ENCODE measurements at places on chromosomes 6 and 20.
A peak's percentile ranks its signal among the peaks of the same experiment; 100 is the strongest.

DNA sequence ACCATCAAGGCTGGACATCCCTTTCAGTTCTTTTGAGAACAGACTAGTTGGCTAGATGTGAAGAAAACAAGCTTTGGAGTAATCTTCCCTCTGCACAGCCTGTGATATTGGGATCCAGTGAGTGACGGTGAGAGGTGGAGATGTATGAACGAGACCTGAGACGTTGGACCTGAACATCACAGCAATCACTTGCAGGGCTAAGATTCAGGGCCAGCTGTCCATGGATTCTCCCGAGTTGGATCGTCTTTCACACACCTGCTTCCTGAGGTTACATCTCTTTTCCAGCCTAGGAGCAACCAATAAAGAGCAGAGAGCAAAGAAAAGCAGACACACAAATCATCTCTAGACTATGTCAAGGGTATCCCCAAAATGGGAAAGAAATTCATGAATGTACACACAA, 30.0 kb upstream of the TMEM14A start:
- peak; percentile 47 for DNase-seq

DNA sequence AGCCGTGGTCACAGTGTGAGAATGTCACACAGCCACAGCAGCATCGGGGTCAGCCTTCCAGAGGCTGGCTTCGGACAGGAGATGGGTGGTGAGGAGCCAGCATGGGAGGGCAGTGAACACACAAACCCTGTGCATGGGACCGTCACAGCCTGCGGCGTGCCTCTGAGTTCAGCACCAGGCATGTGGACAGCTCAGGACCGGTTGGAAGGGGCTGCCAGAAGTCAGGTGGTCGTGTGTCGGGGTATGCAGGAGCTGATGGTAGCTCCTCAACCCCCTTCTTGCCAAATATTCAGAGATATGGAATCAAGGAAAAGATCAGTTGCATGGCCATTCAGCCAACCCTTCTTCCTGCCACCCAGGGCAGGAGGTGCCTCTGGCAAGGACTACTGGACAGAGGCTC, 28.2 kb downstream of the MYT1 start:
- DNase-seq = no peak

DNA sequence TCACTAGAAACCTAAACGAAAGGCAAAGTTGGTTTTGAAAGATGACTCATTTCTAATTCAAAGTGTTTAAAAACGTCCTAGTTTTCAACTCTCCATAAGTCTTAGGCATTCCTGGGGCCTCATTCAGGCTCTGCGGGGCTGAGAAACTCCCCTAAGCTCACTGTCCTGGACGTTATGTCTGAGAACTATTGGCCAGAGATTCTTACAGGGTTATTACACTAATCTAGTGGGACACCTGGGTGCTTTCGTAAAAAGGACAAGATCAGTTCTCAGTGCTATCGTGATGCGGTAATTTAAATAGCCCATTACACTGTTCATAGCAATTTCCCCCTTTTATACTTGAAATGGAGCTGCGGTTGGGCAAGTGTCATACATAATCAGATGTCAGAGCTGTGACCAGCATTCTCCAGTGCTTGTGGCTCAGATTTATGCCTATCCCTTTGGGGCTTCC, 280.9 kb downstream of the QKI start:
- no peak for DNase-seq

GRCh38 chr6:53679446-53679933, 13.9 kb upstream of the KLHL31 start:
- peak; percentile 47 for DNase-seq

DNA sequence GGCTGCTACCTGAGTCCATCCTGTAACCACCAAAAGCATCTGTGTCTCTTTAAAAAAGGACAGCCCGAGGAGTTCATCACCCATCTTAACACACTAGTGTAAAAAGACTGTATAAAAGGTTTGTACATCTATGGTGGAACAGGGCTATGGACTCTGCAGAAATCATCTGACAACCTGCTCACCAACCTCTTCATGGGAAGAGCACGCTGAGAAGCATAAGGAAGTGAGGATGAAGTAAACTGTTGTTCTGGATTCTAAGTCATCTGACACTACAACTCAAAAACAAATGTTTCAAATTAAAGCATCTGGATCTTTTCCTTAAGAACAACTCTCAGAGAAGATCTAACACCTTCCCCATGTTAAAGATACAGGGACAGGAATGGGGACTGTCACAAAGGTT, 5.4 kb downstream of the IFNGR1 start:
- DNase-seq = no peak

DNA sequence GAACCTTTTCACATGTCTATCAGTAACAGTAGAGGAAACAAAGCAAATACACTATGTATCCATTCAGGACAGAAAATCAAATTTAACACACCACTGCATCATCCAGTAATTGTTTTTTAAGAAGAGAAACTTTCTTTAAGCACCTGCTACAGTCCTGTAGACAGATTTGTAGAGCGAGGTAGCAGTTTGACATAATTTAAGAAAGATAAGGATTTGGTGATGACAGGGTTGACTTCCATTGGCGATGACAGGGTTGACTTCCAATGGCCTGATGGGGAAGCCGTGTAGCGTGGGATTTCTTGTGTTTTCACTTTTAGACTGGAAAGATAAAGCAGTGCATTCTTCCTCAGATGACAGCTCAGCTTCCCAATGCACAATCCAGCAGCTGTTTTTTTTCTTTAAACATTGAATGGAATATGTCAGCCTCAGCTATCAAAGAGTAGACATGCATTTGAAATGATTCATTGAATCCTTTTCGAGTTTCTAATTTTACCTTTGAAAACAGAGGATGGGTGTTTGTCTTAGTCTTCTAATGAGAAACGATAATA, 68.5 kb downstream of the ECT2L start:
- DNase-seq = peak; percentile 62

- peak; percentile 80 for DNase-seq
Observed at GRCh38 chr6:28353981-28354676, 4.4 kb downstream of the ZKSCAN3 start.

GRCh38 chr6:139521338-139521737, 146.9 kb upstream of the CITED2 start:
- no peak for DNase-seq

GRCh38 chr6:111461860-111462259, 21.2 kb downstream of the REV3L start:
- DNase-seq = no peak

GRCh38 chr6:113184736-113185135, 672.4 kb upstream of the MARCKS start:
- no peak for DNase-seq

GRCh38 chr6:34339432-34339831, 53.0 kb downstream of the NUDT3 start:
- DNase-seq = peak; percentile 13

DNA sequence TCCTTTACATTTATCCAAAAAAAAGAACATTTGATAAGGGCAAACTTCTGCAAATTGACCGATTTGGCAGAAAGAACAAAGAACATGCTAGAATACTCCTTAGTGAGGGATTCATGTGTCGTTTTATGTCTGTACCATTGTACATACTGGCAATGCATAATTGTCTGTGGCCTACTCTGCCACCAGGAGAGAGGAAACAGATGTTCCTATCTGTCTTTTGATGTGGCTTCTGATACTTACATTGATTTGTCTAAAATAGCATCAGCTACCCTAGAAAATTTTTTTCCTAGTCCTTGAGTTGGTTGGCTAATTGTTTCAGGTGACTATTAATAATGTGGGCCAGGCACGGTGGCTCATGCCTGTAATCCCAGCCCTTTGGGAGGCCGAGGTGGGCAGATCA, 654.1 kb downstream of the KIF16B start:
- DNase-seq = no peak

DNA sequence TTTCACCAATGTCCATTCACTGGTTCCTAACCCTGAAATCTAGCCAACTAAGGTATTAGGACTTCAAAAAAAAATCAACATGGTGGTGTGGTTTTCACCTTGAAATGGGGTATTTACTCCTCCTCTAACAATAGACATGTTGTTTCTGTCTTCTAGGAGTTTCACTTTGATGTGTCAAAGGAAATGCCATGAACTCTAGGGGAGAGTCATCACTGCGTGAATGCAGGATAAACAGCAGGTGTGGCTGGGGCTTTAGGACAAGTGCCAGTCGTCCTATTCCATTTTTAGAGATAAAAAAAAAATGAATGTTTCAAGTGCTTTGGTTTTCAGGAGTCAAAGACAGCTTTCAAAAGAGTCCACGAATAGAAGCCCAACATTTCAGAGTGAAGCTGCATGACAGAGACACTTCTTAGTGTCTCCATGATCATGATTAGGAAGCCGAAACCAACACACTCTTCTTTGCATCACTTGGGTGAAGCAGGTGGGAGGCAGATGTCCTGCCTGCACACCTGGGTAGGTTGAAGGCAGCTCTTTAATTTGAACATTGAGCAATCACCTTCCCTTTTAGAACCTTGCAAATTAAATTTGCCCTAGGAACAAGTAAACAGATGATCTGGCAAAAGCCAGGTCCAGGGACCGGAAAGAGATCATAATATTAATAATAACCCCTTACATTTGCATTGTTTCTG, 328.5 kb upstream of the PRDM1 start:
- peak; percentile 31 for DNase-seq

- DNase-seq = peak; percentile 93
Observed at GRCh38 chr6:152380993-152381898, 255.9 kb downstream of the SYNE1 start.

GRCh38 chr6:35651244-35651643, 37.5 kb downstream of the FKBP5 start:
- no peak for DNase-seq

DNA sequence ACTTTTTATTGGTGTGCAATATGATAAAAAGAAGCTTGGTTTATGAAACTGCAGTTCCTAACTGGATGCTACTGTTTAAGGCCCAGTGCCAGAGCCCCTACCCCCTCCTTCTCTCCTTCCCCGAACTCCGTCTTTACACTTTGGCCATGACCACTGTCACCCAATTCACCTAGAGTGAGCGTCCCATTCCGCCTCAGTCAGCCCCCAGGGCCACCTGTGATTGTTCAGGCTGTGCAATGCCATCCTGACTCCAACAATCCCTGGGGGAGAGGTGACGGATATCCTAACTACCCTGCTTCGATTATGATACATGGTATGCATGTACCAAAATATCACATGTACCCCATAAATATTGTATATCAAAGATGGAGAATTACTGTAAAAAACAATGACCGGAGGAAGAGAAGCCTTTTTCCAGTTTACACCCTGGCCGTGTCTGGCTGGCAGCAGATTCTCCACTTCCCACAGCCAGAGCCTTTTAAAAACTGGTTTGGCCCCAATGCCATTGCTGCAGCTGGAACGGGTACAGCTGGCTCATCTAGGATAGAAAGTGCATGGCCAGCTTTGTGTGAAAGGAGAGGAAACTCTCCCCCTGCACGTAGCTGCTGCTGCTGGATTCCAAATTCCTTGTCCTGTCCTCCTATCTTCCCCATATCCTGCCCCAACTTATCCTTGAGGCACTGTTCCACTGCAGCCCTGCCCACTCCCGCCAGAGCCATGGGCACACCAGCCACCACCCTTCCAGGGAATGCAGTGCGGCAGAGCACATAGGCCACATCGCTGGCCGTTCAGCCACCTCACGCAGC, 99.7 kb downstream of the JPH2 start:
- no peak for DNase-seq

DNA sequence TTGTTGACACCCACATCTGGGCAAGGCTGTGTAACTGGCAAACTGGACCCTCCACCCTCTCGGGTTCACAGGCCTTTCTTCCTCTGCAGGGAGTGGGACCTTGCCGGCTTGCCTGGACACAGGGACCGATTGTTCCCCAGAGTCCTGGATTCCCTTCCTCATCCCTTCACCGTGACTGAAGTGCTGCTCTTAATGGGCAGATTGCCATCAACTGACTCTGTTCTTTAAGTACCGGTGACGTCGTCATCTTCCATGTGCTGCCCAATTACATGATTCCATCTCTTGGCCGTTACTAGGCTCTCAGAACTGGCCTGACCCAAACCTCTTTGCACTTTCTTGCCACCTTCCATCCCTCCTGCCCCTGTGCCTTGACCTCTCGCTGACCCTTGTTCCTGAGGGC, 85.4 kb downstream of the EYA4 start:
- no peak for DNase-seq

GRCh38 chr20:50588034-50588736, 78.0 kb downstream of the PTPN1 start:
- DNase-seq = peak; percentile 55

GRCh38 chr6:157563611-157564284, 182.8 kb downstream of the ZDHHC14 start:
- DNase-seq = no peak

DNA sequence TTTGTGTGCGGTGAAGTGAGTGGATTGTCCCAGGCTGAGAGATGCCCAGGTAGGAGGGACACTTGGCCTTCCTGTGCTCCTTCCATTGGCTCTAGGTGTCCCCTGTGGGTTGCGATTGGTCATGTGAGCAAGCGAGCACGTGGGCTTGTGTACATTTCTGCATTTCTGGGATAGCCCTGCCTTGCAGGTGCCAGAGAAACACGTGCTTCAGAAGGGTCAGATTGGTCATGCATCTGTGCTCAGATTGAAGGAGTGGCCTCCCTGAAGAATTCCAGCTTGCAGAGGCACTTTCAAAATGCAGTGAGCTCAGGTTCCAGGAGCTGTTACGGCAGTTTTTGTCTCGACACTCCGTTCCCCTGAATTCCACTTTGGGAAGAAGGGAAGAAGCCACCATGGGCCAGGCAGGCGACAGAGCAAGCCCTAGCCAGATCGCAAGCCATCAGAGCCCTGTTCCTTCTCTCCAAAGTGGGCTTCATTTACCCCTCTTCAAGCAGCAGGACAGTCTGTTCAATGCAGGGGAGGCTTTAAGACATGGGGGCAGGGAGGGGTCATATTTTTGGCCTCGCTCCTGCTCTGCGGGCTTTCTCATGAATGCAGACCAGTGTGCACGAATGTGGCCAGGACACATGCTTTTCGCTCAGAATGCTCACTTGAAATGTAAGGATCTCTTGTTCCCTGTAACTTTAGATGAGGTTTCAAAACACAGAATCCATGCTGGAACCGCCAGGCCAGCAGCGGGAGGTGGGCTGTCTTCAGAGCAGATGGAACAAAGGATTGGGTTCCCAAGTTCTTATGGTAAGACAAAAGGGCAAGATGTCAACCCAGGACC, 78.6 kb upstream of the AKAP12 start:
- DNase-seq = peak; percentile 75
